ENCODE measurements at places on chromosomes 1 and 21. TPM values are rescaled to one million over a fixed set of nuclear protein-coding genes. Genes with fewer than 3 reads are reported as not detected.

- DNase-seq, result no peak
Measured at GRCh38 chr1:100575406-100575805, 37.5 kb downstream of the GPR88 start.

GRCh38 chr1:28197682-28198415 is 21.4 kb upstream of the PTAFR start:
- no peak for DNase-seq

DNA sequence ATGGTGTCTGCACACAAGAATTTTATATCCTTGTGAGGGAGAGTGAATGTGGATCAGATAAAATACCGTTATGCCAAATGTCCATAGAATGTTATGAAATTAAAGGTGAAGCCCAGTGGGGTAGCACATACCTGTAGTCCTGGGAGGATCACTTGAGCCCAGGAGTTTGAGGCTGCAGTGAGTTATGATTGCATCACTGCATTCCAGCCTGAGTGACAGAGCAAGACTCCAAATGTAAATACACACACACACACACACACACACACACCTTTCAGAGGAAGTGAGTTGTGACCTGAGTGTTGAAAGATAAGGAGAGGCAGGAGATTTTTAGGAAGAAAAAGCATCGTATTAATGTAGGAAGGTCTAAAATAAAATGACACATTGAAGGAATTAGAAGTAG is 28.1 kb upstream of the ZYG11A start:
- DNase-seq, result no peak

GRCh38 chr1:64986903-64987871 is 20.8 kb upstream of the JAK1 start:
- no peak for DNase-seq

- no peak for DNase-seq
Measured at GRCh38 chr1:32199043-32199716, 1.2 kb upstream of the CCDC28B start.

GRCh38 chr1:201140235-201140940 is 13.4 kb upstream of the ASCL5 start:
- no peak for DNase-seq

DNA sequence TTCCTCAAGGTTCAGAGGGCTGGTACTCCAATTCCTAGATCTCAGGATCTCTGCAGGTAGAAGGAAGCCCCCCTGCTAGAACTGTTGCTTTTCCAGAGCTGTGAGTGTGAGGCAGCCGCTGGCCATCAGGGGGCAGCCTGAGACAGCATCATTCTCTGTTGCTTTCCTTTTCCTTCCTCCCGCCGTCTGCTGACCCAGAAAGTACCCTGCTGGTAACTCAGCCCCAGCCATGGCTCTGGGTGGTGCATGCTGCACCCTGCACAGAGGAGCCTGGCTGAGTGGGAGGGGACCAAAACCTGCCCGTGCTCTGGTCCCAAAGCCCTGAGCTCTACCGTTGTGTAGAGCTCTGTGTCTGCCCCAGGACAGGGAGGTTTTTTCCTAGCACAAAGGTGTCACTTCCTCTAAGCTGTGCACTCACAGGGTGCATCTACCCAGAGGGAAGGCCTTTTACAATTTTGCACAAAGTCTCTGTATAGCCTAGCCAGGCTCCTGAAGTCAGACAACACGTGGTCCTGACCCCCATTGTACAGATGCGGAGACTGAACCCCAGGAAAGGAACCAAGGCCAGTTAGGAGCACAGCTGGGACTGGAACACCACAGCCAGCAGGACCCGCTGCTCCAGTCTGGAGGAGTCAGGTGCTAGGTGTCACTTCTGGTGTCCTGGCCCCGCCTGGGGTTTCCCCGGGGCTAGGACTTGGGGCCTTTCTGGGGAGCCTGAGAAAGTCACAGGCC is 5.6 kb upstream of the FAM131C start:
- peak; percentile 63 for DNase-seq

- DNase-seq, result no peak
Measured at GRCh38 chr1:40663324-40664166, 1.9 kb downstream of the RIMS3 start.

DNA sequence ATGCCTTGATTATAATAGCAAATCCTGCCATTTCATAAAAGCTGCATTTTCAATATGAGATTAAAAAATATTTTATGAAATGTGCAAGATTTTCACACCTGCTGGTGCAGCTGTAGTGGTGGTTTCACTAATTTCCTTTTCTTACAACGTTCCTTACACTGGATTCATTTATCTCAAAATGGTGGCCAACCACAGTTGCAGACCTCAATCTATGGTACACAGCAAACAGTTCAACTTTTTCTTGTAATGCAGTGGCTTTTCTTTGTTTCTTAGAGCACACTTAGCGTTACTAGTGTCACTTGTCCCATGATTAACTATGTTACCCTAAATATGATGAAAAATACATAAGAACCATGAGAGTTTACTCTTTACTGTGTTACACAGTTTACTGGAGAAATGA is 32.7 kb downstream of the FCER1A start:
- no peak for DNase-seq

GRCh38 chr1:27618341-27619082 is 14.6 kb upstream of the AHDC1 start:
- DNase-seq, result no peak

- no peak for DNase-seq
Measured at GRCh38 chr1:57489358-57490036, 65.6 kb upstream of the DAB1 start.

- no peak for DNase-seq
Measured at GRCh38 chr1:248818505-248819374, 7.0 kb downstream of the SH3BP5L start.

- no peak for DNase-seq
Measured at GRCh38 chr1:235100194-235100772, 28.4 kb downstream of the TOMM20 start.

DNA sequence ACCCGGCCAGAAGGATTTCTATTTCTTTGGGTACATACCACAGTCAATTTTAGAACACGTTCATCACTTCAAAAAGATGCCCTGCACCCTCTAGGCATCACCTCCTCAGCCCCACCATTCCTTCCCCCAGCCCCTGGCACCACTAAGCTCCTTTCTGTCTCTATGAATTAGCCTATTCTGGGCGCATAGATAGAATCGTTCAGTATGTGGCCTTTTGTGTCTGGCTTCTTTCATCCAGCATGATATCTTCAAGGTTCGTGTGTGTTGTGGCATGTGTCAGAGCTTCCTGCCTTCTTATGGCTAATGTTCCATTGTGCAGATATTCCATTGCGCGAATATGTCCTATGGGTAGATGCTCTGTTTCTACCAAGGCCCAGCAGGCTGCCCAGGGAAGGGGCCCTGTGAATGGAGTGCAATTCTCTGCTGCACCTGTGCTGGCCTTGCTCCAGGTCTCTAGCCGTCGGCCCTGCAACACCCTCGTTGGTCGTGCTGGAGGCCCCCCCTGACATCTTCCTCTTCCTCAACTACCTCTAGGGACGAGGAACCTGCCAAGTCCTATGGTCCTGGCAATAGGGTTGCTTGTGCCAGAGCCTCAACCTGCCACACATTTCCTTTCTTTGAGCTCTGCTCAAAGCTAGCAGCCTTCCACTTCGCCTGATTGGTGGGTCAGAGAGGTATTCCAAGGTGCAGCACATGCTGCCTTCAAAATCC is 113.5 kb downstream of the RIPK4 start:
- no peak for DNase-seq

SLFNL1 gene
- total RNA-seq, result 0.14 TPM

ATAD3C gene
- 0.62 TPM for total RNA-seq

LAMC2 gene
- not detected for total RNA-seq

Data from activated T-helper 2 cell treated with anti-CD3 and anti-CD28 coated beads, Interferon-gamma antibody, Interleukin-2, Interleukin-4, amounts not matched to agents 10 μg/mL and 5 μg/mL and 100 μg/mL, durations not matched to agents 14 hours and 24 hours and 36 hours (primary cell).